Germinal center (tissue), 1 donor: ENCODE measurements at places on chromosomes 7 and 10.

DNA sequence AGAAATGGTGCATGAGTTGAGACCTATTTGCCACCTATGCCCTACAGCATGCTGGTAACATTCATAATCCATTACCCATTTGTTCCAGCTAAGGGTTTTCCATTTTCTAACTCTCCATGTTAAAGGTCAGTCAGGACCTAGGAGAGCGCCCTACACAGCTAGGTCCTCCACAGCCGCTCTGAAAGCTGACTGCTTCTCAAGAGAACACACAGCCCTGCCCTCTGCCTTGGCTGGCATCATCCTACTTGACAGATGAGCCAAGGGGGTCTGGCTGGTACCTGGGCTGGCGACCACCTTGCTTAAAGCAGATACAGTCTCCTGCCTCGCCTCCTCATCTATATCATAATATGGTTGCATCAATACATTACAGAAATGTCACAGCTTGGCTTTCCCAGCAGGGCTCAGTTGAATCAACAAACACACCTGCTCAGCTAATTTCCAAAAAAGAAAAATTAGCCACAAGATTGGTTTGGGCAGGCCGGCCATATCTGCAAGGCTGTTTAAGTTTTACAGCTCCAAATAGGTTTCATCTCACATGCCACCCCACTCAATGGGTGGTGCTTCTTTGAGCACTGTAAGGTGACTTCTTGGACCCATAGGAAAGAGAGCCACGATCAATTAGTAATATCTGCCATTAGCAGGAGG, 17.3 kb downstream of the TLL2 start:
- DNase-seq, result no peak

- no peak for DNase-seq
Observed at GRCh38 chr7:1946025-1946772, 276.1 kb downstream of the ELFN1 start.

DNA sequence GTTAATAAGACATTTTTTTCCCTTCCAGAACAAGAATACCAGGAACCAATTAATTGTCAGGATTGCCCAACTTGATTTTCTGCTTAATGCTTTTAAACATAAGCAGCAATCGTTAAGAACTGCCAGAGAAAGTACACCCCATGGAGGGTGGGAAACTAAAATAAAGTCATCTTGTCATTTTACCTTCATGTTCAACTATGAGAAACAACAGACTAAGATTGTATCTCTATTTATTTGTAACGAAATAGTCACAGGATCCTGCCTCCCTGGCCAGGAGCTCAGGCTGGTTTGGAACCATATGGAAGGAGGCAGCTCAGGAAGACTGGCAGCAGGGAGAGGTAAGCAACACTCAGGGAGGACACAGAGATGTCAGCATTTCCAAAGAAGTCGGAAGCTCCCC, 129.6 kb downstream of the TNS3 start:
- DNase-seq, result no peak

DNA sequence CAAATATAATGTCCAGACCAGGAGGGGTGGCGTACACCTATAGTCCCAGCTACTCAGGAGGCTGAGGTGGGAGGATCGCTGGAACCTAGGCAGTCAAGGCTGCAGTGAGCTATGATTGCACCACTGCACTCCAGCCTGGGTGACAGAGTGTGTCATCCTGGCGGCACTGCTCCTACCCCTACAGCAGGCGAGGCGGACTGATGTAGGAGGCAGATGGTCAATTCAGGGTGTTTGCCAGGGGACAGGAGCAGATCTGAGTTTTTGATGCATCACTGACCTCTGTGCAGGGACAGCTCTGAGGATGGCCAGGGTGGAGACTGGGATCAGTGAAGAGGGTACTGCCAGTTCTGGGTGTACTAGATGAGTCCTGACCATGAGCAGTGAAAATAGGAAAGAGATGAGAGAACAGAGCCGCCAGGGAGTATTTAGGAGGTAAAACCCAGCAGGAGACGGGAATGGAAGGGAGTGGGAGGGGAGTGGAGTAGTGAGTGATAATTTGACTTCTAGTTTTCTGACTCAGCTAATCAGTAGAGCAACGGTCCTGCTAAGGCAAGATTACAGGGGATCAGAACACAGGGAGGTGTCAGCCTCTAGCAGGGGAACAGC, 75.3 kb downstream of the HIP1 start:
- DNase-seq, result no peak

DNA sequence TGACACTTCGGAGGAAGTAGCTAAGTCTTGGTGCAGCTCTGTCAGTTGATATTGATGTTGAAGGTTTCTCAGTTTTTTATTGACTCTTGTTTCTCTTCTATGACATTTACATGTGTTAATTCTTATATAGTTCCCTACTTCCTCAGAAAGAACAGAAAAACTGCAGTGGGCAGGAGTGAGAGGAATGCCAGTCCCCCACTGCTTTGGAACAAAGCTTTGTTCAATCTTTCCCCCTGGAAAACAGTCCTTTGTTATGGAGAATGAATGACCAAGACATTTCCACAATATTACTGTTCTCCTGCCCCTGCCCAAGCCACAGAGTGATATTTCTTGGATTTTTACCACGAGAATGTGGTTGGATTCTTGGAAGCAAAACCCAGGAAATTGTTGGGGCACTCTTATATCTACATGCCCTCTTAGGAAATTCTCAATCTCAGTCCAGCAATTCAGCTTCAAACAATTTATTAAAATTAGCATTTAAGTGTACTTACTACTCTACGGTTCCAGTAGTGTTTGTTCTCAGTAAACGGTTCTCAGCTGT, 258.0 kb upstream of the KCND2 start:
- no peak for DNase-seq

GRCh38 chr7:137836113-137836509, 10.7 kb downstream of the DGKI start:
- DNase-seq, result no peak
